ENCODE measurements at places on chromosomes 3 and 15.
A peak's percentile ranks its signal among the peaks of the same experiment; 100 is the strongest.

DNA sequence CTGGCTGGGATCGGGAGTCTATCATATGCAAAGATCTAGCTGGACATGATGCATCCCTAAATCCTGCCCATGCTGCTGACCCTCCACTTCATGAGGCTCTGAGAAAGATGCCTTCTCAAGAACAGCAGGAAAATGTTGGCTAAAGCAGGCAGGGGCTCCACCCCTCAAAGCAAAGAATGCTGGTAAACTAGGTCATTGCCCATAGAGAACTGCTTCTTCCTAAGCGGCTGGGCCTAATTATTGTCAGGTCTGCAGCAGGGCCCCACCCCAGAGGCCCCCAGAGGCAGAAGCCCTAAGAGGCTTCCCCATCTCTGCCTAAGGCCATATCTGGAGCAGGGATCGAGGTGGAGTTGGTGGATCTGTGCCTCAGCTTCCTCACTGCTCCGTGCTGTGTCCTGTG, 447.4 kb upstream of the PROK2 start:
- DNase-seq = no peak

GRCh38 chr3:40649346-40649745, 124.6 kb downstream of the ZNF621 start:
- DNase-seq = no peak

DNA sequence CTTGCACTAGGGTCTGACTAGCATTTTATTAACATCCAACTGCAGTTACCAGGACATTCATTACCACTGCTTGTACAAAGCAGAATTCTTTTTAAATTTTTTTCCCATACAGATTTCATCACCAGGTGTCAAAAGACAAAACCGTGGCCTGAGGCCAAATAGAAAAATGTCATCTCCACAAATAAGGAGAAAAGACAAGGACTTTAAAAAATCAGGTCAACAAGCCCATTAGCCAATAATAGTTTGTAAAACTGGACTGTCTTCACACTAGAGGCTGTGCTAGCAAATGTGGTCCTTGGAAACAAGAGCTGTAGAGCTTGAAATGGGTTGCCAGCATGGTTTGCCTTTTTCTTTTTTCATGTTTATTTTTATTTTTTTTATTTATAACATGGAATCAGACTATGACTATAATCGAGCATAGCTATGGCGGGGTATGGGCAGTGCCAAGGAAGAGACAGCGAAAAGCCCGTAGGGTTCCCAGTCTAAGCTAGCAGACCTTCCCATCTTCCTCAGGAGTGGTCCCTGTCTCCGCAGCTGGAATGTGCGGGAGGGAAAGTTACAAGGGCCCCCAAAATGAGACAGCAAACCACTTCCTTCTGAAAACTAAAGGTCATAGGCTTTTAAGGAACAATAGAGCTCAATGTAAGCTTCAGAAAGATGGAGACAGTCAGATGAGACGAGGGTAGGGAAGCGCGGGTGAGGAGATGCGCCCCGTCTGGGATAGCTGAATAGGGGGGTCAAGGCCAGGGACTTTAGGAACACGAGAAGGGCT, 1.5 kb downstream of the PTPN9 start:
- no peak for DNase-seq

DNA sequence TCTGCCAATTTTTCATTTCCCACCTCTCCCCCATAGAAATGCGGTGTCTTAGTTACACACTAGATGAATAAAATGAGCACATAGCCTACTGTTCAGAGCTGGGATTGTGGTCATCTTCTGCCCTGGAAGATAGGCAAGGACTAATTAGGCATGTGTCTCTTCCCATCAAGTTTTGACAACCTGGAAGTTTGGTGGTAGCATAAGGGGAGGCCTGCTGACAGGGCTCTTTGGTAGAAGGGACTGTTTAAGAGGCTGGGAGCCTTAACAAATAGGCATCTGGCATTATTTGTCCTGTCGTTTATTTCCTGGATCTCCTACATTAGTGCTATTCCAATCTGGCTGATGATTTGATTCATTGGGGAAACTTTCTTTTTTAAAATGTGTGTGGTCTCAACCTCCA, 512.3 kb downstream of the ZNF385D start:
- no peak for DNase-seq

DNA sequence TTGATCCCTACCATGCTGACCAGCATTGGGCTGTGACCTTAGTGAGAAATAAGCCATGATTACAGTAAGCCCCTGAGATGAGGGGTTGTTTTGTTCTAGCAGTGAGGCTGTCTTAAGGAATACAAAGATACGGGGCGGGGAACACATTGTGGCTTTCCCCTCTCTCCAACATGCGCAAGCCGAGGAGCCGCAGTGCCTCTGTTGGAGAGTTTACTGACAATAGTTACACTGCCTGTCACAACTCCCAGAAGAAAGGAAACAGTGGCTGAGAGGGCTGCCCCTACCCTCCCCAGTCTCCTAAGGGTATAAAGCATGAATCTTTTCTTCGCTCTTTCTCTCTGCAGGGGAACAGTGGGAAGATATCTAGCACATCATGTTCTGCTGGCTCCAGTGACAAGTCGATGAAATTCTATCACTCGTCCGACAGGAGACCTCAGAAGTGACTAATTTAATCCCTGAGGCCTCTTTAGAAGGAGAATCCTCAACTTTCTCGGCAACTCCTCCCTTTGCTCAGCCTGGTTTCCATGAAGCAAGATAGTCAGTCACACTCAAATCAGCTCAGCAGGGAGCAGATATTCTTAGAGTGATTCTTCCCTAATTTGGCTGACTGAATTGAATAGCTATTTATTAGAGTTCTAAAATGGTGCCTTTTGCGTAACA, 409.0 kb upstream of the PROK2 start:
- DNase-seq = peak; percentile 34

GRCh38 chr15:86911022-86911421, 831.4 kb downstream of the AGBL1 start:
- no peak for DNase-seq

DNA sequence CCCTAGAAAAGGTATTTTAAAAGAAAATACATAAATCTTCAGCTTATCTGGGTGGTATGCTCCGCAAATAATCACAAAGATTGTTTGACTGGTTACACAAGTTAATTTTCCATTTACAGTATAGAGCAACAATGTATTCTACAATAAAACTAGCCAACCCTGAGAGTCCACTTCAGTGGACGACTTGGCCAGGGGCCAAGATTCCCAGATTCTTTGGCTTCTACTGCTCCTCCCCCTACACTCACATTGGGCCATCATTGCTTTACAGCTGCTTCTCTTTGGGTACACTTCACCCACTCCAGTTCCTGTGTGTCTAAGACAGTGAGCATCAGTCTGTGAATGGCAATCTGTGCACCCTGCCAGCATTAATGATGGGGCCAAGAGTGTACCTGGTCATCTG, 17.2 kb upstream of the PRICKLE2 start:
- no peak for DNase-seq

- DNase-seq = no peak
These were observed 7.6 kb downstream of the XXYLT1 start for GRCh38 chr3:195263193-195263924.

DNA sequence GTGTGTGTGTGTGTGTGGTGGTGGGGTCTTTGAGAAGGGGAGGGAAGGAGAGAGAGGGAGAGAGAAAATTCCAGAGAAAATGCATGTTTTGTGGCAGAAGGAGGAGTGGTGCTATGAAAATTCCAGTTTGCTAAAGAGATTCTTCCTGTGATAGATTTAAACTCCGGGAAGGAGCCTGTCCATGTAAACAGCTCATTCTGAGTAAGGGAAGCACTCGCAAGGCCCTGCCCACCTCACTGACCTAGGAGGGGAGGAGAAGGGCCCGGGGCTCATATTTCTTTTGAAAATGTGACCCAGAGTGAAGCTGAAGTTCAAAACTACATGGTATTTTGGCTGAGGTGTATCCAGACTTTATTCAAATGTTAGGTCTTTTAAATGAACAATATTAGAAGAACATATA, 41.3 kb downstream of the ADAMTSL3 start:
- no peak for DNase-seq

DNA sequence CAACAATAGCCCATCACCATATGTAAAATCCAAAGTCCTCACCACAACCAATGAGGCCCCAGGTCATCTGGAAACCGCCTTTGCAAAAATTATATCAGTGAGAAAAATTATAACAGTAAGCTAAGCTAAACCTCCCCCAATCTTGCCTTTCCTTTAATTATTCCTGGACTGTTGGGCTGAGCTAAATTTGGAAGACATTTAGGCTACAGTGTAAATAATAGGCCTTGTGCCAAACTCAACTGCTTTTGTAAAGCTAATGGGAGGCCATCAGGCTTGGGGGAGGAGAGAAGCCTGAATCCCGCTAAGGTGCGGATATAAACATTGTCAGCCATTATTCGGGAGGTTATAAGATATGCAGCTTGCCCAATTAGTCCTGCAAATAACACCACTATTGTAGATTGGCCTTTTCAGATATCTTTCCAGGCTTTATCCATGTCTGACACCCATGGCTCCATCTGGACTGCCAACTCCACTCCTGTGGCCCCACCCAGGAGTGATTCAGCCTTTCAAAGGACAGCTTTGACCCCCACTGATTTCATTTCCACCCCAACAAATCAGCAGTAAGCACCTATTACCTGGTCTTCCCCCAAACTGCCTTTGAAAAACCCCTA, 53.0 kb upstream of the CA12 start:
- no peak for DNase-seq

DNA sequence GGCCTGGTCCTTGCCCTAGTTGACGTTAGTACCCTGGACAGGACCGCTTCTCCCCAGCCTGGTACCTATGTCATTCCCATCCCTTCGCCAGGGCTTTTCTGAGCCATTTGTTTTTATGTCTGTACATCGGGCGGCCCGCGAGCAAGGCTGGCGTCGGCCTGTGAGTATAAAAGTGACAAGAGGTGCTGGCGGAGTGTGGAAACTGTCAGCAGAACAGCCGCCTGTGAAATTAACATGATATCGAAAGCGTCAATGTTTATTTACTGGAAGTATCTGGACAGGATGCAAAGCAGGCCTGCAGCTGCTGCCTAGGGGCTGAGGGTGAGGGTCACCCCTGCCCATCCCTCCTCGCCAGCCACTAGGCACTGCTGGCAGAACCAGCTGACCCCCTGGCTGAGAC, 33.4 kb downstream of the LINGO1 start:
- no peak for DNase-seq

DNA sequence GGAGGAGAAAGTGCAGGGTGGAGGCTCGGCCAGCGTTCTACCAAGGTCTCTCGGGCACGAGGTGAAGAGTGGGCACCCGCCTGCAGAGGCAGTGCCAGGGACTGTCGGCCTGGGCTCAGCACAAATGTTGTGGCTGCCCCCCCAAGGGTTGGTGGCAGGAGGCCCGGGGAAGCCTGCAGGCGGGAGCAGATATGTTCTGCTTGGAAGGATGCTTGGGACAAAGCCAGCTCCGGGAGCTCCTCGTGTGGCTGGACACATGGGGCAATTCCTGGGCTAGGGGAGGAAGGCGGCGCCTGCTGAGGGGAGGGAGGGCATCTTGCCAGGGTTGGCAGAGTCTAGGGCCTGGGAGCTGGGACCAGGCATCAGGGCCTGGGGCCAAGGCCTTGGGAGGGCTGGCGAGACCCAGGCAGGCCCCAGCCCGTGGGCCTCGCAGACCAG, 30.4 kb upstream of the FBLN2 start:
- DNase-seq = peak; percentile 62

DNA sequence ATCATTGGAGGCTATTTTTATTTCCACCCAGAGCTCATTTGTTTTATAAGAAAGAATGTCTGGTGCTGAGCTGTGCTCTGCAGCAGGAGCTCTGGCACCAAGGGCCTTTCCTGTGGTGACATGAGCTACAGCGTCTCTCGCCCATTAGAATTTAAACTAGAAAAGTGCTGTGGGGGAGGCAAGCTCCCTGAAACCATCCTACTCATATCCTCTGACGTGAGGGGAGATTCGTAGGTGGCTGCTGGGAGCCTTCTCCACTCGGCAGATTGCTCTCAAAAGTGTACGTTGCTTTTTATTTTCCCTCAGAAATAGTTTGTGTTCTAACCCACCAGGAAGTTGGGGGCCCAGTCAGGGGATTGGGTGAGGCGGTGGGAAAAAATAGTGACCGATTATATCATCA, 76.3 kb upstream of the ARHGEF3 start:
- DNase-seq = no peak

GRCh38 chr3:177177749-177178221, 19.5 kb downstream of the TBL1XR1 start:
- no peak for DNase-seq

GRCh38 chr3:111862974-111863373, 3.9 kb downstream of the PHLDB2 start:
- DNase-seq = no peak

DNA sequence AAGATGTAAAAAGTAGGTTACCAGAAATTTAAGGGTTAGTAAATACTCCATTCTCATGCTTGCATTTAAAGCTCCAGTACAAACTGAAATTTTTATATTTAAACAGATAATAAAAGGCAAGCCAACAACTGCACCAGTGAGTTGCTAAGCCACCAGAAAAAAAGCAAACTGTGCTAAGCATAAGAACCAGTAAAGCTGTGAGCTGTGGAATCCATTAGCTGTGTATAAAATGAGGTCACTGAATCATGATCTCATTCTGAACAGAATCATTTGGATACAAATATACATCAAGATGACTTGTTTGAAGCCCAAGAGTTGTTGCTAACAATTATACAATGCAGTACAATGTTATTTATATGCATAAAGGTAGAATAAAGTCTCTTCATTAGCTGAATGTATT, 1312.2 kb downstream of the SI start:
- no peak for DNase-seq

DNA sequence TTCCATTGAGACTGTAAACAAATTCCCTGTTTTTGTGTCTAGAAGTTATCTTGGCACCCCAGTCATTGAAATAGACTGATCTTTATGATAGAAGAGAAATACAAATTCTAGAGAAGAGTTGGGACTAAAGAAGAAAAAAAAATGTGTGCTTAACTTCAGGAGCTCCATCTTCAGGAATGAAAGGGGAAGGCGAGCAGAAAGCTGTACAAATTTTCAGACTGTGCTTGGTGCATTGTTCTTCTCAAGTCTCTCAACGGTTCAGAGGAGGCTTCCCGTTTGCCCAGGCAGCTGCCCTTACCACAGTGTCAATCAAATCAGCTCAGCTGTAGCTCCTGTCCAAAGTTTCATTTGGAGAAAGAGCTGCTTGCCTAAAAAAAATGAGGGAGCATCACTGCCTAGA, 41.7 kb downstream of the OXSM start:
- DNase-seq = peak; percentile 24

DNA sequence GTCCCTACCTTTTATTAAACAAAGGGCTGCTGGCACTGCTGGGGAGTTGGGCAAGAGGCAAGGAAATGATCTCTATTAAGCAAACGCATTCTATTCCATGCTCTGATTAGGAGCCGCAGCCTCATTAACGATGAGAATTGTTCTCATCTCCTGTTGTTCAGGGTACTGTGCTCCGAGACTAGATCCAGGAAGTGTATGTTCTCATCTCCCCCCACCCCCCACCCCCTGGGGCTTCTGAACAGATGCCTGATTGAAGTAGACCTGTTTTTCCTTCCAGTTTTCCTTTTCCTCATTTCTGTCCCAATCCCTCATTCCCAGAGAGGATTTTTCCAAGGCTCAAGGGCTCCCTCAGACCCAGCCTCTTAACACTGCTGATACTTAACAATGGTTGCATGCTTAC, 81.6 kb upstream of the FEZF2 start:
- no peak for DNase-seq

- no peak for DNase-seq
These were observed 9.3 kb upstream of the MELTF start for GRCh38 chr3:197038679-197039462.

- DNase-seq = no peak
These were observed 18.2 kb upstream of the PRKCI start for GRCh38 chr3:170204023-170204472.
